ENCODE measurements at places on chromosomes 12 and 14.
A peak's percentile ranks its signal among the peaks of the same experiment; 100 is the strongest.

- peak; percentile 77 for ATAC-seq
Measured at GRCh38 chr14:65156568-65157366, 54.5 kb upstream of the MAX start.

GRCh38 chr14:32808644-32809043, 130.0 kb upstream of the NPAS3 start:
- ATAC-seq, result no peak

- peak; percentile 20 for ATAC-seq
Measured at GRCh38 chr14:32559590-32559989, 230.5 kb downstream of the AKAP6 start.

- ATAC-seq, result no peak
Measured at GRCh38 chr12:78888568-78888967, 24.0 kb downstream of the SYT1 start.

DNA sequence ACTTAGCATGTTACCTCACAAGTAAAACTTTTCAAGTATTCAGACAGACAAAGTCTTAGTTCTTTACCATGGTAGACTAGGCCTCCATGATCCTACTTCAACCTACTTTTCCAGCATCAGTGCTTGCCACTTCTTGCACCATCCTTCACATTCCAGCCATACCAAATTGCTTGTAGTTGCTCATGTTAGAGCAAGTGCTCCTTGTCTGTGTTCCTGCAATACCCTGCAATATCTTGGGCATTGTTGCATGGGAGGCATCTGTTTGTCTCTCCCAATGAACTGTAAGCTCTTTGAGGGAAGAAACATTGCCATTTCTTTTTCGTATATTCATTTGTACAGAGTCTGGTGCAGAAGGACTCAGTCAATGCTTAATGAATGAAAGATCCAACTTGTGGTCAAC, 78.0 kb downstream of the SRGAP1 start:
- no peak for ATAC-seq

GRCh38 chr14:77659831-77660230, 43.4 kb upstream of the SPTLC2 start:
- ATAC-seq, result no peak

DNA sequence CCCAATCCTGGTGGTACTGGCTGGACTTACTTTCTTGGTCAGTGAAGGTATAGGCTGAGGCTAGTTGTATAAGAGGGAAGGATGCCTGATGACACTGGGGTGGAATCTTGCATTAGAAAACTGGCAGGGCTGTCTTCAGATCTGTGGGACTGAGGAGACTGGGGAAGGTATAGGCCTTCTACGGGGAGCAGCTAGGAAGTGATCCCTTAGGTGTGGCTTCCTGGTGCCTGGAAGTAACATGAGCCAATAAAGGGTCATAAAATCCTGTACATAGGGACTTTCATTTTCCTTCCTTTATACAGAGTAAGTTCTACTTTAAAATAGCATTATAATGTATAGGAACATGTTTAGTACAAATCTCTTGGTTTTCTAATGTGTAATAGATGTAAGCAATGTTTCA, 716.8 kb downstream of the LRFN5 start:
- ATAC-seq, result no peak

DNA sequence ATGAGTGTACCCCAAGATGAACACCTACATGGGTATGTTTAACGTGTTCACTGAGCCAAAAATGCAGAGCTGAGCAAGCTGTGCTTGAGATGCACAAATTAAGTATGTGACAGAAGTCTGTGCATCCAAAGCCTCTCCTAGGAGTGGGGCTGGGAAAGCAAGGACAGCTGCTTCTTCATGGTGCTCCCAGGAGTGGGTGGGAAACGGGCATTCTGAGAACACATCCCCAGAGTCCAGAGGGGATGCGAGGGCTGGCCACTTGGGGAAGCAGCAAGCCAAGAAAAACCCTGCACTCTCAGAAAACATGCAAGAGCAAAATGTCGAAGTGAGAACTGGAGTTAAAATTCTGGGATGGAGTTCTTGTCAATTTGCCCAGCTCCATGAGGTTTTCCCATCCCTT, 414.3 kb downstream of the BCAT1 start:
- no peak for ATAC-seq

DNA sequence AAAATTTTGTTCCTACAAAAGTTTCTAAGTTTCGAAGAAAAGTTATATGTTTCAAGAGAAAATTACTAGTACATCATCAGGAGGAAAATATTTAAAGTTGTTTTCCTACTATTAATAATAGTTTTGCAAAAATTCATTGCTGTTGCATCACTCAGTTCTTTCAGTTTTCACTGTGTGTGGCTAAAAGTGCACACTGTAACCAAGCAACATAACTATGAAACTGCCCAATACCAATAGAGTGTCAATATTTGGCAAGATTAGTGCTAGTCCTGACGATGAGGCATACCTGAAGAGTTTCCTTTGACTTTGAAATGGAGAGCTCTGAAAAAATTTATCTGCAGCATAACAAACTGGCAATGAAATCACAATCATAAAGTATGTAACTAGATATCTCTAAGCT, 194.3 kb downstream of the CPNE8 start:
- ATAC-seq, result no peak

DNA sequence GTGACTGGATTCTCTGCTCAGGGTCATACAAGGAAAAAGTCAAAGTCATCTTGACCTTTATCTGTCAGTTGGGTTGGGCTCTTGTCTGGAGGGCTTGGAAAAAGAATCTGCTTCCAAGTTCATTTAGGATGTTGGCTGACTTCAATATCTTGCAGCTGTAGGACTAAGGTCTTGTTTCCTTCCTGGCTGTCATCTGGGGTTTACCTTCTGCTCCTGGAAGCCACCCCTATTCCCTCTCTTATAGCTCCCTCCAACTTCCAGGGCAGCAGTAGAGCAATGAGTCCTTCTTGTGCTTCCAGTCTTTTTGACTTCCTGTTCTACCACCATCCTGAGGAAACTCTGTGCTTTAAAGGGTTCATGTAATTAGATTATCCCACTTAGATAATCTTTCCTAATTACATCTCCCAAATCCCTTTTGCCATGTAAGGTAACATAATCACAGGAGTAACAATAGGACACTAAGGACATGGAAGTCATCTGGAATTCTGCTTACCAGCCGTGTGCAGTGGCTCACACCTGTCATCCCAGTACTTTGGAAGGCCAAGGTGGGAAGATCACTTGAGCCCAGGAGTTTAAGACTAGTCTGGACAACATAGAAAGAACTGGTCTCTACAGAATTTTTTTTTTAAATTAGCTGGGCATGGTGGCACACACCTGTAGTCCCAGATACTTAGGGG, 170.7 kb upstream of the KITLG start:
- ATAC-seq, result no peak

- ATAC-seq, result no peak
Measured at GRCh38 chr12:33786532-33786931, 235.8 kb upstream of the ALG10 start.
